Bronchial epithelial cell (primary cell): ENCODE measurements at places on chromosomes 3 and 15.

DNA sequence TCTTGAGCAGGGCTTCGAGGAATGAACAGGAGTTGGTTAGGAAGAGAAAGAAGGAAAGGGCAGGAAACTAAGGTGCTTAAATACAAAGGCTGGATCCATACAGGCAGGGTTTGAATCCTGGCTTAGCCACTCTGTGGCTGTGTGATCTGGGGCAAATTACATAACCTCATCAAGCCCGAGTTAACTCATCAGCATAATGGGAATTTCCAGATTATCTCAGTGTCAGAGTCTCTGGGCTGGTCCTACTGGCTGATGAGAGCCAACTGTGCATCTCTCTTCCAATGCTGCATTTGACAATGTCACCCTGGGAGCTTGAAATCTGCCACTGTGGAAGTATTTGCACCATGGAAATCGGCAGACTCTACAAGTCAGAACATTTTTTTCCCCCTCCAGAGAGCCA lies 83.8 kb upstream of the SLC6A6 start:
- no peak for DNase-seq

- DNase-seq: peak; percentile 95
These were observed 79.3 kb upstream of the POLG start for GRCh38 chr15:89413877-89414276.

- no peak for DNase-seq
These were observed 135.3 kb upstream of the TPM1 start for GRCh38 chr15:62907275-62907674.

- DNase-seq: no peak
These were observed 578.3 kb downstream of the EPHA3 start for GRCh38 chr3:89685731-89686130.

DNA sequence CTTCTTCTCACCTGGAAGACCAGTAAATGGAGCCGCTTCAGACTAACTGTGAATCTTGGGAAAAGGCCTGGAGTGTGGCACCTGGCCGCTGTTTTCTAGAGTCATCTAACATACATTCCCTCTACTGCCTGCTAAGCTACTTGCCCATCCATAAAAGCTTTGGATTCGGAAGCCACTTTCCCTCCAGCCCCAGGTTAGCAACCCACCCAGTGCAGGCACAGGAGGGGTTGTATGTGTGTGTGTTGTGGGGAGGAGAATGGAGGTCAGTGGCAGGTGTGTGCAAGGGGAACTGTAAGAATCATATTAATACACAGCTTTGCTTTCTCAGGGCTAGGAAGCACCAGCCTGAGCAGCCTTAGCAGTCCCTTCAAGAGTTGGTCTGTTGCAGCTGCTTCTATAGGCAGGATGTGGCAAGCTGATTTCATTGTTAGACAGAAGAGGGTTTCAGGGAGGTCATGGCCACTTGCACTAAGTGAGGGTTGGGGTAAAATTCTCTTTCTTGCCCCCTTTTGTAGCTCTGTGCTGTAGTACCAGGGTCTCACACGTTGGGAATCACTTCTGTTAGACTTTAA lies 8.9 kb downstream of the NSUN3 start:
- no peak for DNase-seq

DNA sequence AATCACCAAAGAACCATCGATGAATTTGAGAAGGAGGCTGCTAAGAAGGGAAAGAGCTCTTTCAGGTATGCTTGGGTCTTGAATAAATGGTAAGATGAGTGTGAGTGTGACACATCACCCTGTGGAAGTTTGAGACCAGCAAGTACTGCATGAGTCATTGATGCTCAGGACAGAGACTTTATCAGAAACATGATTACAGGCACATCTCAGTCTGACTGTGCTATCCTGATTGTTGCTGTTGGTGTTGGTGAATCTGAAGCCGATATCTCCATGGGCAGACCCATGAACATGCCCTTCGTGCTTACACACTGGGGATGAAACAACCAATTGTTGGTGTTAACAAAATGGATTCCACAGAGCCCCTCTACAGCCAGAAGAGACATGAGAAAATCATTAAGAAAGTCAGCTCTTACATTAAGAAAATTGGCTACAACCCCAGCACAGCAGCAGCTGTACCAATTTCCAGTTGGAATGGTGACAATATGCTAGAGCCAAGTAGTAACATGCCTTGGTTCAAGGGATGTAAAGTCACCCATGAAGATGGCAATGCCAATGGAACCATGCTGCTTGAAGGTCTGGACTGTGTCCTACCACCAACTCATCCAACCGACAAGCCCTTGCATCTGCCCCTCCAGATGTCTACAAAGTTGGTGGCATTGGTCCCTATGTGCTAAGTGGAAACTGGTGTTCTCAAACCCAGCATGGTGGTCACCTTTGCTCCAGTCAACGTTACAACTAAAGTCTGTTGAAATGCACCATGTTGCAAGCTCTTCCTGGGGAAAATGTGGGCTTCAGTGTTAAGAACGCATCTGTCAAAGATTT lies 20.5 kb downstream of the TM4SF4 start:
- peak; percentile 88 for DNase-seq

- DNase-seq: no peak
These were observed 32.7 kb downstream of the IGF1R start for GRCh38 chr15:98681061-98681460.

DNA sequence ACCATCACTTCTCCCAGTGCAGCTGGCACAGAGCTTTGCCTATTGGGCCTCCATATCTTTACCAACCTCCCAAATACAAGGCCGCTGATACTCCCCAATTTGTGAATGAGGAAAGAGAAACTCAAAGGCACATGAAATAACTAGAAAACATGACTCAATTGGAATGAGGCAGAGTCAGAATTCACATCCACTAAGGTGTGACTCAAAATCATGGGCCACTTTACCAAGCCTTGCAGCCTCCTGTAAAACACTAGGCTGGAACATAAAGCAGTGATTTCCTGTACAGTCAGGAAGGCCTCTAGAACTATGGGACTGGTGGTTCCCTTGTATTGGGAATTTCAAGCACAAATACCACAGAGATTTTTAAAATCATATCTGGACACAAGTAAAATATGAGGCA lies 128.6 kb downstream of the DCLK3 start:
- DNase-seq: peak; percentile 90

DNA sequence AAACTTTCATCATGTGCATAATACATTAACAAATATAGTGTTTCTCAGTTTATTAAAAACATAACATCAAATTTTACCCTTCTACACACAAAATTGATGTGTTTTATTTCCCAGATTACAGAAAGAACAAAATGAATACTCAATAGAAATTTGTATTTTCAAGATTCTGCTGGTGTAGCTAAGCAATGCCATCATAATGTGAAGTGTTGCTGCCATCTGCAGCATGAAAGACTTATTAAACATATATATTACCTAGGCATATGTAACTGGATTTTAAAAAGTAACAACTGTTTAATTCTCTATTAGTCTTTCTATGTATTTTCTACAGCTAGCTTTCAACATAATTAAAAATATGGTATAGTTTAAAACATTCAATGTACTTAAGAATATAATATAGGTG lies 27.5 kb downstream of the PLSCR5 start:
- DNase-seq: peak; percentile 64

DNA sequence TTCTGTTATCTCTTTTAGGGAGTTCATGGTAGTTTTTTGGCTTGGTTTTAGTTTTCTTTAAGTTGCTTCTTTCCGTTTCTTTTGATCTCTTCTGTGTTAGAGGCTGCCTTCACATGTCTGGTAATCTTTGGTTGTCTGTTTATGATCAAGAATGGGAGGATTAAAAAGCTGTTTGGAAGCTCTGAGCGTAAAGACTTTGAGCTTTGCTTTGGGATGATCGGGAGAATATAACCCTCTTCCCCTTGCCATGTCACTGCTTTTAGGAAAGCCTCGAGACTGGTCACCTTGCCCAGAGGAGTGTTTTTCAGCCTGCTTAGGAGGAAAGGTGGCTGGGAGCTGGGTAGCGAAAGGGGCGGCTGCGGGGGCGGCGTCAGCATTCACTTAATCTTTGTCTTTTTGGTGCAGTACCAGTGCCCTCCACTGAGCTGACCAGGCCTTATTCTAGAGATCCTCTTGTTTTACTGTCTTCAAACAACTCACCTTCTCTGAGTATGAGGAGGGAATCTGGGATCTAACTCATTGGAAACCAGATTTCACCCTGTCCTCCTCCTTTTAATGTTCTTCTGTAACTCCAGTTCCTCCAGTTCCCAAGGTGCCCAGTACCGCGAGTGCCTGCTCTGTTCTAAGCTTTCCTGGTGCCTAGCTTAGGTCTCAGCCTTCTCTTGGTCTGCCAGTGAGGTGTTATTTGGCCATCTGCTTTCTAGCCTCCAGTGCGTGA lies 15.5 kb downstream of the TATDN2 start:
- peak; percentile 29 for DNase-seq

- DNase-seq: no peak
These were observed 97.7 kb downstream of the EPHB1 start for GRCh38 chr3:134892761-134893160.

- no peak for DNase-seq
These were observed 292.9 kb downstream of the RORA start for GRCh38 chr15:60936186-60936585.

GRCh38 chr15:60212536-60212935 lies 185.2 kb downstream of the ANXA2 start:
- DNase-seq: peak; percentile 37

DNA sequence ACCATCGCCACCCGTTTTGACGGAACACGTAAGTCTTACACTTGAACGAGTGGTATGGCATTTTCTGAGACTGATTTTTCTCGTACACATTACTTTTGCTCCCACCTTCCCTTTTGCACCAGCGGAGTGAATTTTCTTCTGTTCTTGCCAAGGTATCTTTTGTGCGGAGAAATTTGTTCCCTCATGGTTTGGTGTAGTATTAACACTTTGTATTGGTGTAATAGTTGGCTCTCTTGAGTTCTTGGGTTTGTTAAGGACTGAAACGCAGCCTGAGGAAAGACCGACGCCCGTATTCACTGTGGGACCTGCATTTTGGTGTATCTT lies 420 bp downstream of the KCNH8 start:
- no peak for DNase-seq

- no peak for DNase-seq
These were observed 51.5 kb downstream of the ZMAT3 start for GRCh38 chr3:179020112-179020511.

DNA sequence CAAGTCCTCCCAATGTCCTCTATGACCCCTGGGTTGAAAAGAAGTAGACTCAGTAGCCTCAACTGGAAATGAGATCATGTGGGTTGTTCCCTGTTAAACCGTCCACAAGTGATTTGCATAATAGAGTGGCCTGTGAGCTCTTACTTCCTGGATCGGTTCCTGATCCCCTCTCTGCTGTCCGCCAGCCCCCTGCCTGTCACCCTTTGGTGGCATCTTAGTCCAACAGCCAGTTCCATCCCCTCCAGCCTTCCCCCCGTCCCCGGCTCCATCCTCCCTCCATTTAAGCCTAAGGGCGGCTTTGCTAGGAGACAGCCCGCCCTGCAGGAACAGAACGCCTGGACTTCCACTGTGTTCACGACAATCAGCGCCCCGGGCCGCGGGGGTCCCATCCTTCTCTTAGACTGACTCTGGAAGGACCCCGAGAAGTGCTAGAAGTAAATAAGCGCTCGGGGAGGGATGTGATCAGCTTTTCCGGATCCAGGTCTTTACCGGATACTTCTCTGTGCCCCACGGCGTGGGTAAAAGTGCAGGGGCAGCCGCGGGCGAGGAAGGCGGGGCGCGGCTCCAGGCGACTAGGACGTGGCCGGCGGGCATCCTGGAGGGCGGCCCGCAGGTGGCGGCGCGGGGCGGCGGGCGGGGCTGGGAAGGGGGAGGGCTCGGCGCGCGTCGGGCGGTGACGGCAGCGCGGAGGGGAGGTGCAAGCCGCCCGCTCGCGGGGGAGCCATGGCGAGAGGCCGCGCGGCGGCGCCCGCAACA lies 51.2 kb upstream of the ULK4 start:
- DNase-seq: peak; percentile 29

DNA sequence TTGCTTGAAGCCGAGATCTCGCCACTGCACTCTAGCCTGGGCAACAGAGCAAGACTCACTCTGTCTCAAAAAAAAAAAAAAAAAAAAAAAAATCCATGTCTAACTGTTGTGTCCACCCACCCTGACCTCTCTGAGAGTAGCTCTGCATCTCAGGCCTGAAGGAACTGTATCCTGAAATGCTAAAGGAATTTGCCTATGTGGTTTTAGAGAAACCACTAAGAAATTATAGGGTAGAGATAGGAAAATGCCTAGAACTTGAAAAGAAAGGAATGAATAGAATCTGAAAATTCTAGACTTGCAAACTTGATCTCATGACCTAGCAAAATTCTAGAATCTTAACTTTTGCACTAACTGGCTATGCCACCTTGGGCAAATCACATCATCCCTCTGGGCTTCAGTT lies 217.5 kb upstream of the ROPN1 start:
- no peak for DNase-seq

DNA sequence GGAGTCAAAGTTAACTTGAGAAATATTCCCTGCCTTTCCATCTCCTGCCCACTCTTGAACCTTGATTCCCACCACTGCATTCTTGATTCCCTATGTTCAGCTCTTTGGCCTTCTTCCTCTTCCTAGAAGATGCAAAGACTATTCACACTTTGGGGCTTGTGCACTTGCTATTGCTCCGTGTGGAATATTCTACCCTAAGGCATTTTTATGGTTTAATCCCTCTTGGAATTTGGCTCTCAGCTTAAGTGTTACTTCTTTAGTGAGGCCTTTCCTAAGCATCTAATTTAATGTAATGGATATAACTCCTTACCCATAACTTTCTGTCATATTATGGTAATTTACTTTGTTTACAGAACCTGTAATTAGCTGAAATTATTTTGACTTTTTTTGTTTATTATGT lies 318.9 kb upstream of the COL8A1 start:
- no peak for DNase-seq

- DNase-seq: peak; percentile 39
These were observed 5.7 kb downstream of the LYSMD2 start for GRCh38 chr15:51731549-51732267.

GRCh38 chr3:140023616-140024530 lies 88.9 kb downstream of the CLSTN2 start:
- DNase-seq: no peak

DNA sequence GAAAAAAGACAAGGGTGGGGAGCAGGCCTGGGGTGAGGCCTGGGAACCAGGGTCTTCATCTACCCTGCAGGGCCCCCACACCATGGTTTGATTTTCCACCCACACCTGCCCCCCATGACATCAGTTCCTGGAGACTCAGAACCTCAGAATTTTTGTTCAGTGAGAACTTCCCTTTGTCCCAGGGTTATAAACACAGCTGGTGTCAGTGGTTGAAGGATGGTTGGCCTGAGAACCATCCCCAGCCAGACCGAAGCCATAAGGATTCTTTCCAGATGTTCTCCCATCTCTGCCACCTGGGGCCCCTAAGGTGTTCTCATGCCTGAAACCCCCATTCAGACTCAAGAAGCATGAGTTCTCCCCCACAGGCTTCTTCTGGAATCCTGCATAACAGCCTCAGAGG lies 16.6 kb downstream of the CCDC33 start:
- no peak for DNase-seq

GRCh38 chr15:62752657-62753517 lies 289.7 kb upstream of the TPM1 start:
- peak; percentile 46 for DNase-seq

GRCh38 chr15:52068004-52068615 lies 44.5 kb downstream of the BCL2L10 start:
- peak; percentile 85 for DNase-seq
